ENCODE measurements at places on chromosomes 16 and 17.
A peak's percentile ranks its signal among the peaks of the same experiment; 100 is the strongest.

GRCh38 chr17:41026715-41027471, at the start of gene KRTAP1-5:
TSS of gene KRTAP1-5 (minus strand) at chr17:41027208. CDS start at chr17:41027155, 53 bp downstream.
- no peak for DNase-seq

DNA sequence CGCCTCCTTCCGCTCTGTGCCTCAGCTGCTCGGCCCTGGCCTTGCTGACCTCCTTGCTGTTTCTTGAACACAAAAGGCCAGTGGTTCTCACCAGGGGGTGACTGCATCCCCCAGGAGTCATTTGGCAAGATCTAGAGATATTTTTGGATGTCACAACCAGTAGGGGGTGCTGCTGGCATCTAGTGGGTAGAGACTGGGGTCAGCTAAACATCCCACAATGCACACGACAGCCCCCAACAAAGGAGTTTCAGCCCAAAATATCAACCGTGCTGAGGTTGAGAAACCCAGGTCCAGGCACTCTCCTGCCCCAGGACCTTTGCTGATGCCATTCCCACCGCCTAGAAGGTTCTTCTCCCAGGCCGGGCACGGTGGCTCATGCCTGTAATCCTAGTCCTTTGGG, 39.7 kb downstream of the ABCC6 start:
- peak; percentile 18 for DNase-seq

DNA sequence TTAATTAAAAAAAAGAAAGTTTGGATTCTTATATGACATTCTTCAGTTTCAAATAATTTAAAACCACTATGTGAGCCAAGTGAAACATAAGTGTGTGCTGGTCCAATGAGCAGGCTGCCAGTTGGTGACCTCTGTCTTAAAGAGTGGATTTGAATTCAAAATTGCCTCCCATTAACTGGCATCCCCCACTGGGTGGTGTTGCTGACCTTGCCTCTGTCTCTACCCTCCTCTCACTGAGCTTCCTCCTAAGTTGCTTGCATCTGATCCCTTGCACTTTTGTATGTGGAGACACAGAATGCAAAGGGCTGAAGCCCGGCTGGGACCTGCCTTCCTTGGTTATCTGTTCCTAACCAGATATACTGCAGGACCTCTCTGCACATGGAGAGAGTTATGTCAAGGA, 160.6 kb downstream of the CYLD start:
- DNase-seq: no peak

- DNase-seq: no peak
These were observed 27.8 kb upstream of the MEAK7 start for GRCh38 chr16:84532291-84532724.

DNA sequence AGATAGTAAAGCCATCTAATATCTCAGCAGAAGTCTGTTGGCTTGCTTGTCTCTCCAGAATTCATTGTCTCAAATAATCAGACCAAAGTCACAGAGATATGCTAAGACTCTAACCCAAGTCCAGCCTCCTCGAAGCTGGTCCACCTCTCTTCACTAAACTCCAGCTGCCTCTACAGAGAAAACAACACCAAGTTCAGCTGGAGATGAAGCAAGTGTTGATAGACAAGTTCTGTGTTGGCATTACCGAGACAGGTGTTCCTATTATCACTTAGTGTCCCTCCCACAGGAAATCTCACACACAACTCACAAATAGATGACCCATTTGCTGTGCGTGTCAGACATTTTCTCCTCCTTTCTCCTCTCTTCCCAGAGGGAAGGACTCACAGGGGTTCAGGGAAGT, 164.4 kb upstream of the ANKFN1 start:
- no peak for DNase-seq
